ENCODE measurements at places on chromosomes 6 and 20.

GRCh38 chr6:9361749-9362148, 926.4 kb upstream of the SLC35B3 start:
- no peak for DNase-seq

DNA sequence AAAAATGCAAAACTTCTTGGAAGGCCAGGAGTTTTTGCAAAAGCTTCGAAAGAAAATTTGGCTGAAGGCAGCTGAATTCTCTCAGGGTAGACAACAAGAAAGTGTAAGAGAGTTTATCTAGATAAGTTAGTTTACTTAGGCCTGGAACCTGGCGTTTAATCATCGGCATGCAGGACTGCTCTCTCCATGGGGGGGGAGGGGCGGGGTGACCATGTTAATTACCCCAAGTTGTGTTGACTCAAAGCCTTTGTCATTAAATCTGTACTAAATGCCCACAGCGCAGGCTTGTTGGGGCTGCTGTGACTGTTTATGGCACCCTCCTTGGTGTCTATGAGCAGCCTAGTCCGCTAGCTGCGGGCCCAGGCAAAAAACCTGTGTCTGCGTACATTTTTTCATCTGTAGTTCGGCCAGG, 20.1 kb upstream of the ZNF451 start:
- DNase-seq, result no peak

DNA sequence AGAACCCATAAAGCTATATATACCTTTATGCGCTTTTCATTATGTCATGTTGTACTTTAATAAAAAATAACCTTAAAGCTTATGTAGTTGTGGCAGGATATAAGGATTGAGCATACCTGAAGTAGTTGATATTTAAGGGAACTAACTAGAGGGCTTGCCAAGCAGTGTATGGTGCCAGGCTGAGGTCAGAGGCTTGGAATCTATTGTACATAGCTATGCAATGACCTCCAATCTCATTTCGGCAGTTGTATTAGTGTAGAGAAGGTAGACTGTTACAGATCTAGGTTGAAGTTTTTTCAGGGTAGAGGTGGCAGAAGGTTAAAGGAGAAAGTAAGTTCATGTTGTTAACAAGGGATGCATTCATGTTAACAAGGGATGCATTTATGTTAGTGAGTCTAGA, 397.7 kb upstream of the HS3ST5 start:
- no peak for DNase-seq

GRCh38 chr20:51488331-51488730, 54.2 kb downstream of the NFATC2 start:
- no peak for DNase-seq

GRCh38 chr6:100665041-100665380, 200.3 kb upstream of the SIM1 start:
- DNase-seq, result no peak
